ENCODE measurements at places on chromosomes 16 and 17.

DNA sequence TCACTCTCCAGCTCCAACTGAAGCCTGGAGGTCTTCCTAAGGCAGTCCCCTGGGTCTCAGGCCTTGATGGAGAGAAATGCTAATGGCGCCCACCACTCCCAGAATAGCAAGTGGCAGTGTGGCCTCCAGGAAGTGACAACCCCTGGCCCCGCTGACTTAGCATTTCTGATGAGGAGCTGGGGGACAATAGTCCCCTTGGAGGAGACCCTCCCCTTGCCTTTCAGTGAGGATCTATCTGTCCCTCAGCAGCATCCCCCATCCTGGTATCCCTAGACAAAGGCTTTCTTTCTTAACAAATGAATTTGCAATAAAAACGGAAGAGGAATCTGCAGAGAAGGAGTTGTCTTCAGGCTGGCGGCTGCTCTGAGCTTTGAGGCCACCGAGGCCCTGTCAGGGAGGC is 68.8 kb downstream of the LITAF start:
- DNase-seq: no peak

- no peak for DNase-seq
Measured at GRCh38 chr16:5895976-5896375, 798.4 kb upstream of the EEF2KMT start.

DNA sequence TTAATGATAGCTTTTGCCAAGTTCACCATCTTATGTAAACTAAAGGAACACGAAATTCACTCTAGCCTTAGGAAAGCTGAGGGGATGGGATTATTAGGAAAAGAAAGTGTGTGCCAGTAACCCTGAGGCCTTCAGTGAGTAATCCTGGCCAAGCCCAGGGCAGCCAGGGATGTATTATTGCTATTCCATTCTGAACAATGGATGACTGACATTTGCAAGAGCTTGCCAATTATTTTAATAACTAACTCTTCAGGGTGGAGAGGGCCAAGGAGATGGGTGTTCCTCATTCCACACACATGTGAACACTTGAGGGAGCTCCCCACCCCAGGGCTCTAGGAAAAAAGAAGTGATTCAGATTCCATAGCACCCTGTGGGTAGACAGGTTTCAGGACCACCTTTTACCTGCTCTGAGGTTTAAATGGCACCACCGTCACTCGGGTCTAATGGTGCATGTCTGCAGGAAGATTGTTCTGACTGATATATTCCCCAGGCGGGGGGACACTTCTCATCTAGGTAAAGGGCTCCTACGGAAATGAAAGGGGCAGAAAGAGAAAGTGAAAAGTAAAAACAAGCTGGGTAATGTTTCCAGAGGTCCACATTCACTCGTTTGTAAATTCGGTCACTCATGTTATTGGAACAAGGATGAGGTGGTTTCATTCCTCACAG is 41.5 kb downstream of the TK2 start:
- DNase-seq: no peak

DNA sequence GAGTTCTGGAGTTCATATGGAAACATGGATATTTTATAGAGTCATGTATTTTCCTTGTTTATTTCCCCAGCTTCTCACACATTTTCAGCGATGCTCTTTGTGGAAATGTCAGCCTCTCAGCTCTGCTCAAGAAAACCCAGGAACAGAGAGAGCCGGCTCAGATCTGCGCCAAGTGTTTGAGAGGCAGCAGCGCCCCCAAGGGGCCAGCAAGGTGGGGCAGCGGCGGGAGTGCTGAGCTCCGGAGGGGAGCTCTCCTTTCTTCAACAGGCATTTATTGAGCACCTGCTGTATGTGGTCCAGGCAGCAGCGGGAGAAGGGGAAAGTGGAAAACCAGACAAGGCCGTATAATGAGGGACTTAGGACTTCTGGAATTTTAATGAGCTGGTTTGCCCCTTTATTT is 421.1 kb upstream of the C16orf82 start:
- DNase-seq: no peak

DNA sequence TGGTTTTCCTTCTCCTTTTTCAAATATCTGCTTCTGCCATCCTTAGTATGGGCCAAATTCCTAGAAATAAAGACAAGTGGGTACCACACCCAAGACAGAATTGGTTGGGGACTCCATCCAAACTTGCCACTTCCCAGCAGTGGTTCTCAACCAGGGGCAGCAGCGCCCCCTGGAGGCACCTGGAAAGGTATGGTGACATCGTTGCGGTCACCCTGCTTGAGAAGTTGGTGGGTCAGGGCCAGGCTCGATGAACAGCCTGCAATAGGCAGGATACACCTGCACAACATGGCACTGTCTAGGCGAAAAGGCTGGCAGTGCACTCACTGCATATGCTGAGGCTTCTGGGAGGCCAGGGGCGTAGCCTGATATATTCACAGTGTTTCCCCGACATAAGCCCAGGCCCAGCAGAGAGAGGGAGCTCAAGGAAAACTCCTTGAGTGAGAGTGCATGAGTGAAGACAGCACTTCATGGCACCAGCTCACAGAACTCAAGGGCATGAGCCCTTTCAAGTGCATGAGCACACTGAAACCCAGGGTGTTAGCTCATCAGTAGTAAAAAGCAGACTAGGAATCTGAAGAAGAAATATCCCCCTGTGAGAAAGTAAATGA is 57.7 kb downstream of the CMC2 start:
- peak; percentile 26 for DNase-seq

GRCh38 chr17:1119924-1120323 is 59.9 kb downstream of the ABR start:
- no peak for DNase-seq

DNA sequence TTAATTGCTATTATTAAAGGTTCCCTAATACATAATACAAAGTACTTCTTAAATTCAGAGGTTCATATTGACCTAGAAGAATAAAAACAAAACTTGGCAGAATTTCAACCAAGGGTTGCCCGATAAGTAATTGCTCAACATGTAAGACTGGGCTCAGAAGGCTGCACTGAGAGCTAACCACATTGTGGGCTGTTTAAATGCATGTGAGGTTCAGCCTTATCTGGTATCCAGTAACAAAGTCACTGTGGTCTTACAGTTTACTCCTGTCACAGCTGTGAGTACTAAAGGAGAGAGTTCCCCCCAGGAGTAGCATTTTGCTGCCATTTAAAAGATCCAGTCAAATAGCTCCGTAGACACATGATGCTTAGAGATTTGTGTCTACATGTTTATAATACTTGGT is 1.6 kb upstream of the DHRS11 start:
- no peak for DNase-seq

- DNase-seq: no peak
Measured at GRCh38 chr16:69818891-69819545, 56.9 kb downstream of the WWP2 start.

DNA sequence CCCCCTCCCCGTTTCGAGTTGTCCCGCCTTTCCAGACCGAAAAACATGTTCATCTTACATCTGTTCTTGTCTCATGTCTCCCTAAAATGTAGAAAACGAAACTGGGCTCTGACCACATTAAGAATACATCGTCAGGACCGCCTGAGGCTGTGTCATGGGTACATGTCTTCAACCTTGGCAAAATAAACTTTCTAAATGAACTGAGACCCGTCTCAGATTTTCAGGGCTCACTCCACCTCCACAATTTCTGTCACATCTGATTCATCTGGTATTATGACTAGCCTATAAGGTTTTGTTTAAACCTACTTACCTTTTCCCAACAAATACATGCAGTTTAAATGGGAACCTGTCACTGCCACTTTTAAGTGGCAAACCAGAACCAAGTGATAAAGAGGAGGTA is 621 bp downstream of the SDR42E1 start:
- DNase-seq: no peak

DNA sequence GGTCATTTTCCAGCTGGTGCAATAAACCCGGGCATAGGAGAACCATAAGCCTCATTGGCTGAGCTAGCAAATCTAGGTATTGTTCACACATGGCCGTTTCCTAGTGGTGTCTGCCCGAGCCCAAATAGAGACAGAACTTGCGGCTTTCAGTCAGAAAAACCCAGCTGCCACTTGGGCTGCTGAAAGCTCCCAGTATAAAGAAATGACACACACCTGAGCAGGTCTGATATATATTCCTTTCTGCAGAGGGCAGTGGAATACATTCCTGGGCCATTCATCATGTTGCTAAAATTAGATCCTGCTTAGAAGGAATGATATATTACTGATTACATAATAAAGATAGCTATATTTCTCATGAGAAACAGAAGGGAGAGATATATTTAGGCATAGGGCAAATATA is 83.9 kb upstream of the IRX5 start:
- DNase-seq: no peak

GRCh38 chr17:50668025-50668837 is 33.5 kb downstream of the ABCC3 start:
- DNase-seq: peak; percentile 54

DNA sequence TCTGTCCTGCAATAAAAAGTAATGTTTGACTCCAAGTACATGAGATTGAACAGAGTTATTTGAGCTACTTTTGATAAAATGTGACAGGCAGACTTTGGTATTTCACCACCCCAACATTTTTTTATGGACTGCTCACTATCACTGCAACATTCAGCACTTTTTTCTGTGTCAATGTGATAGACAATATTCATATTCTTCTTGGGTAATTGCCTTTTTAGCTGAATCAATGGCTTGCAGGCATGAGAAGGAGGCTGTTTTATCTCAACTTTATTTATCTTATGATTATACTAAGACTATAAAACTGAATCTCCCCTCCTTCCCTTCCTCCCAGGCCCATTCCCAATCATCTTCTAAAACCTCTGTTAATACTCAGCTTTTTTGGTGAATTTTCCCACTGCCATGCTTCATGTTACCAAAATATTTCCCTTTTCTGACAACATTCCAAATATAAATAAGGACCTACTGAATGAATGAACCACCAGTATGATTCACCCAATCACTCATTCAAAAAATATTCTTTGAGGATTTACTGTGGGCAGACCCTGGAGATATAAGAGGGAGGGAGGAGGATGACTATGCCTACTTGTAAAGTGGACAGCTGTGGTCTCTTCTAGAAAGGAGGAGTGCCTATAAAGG is 67.6 kb downstream of the CDH13 start:
- peak; percentile 88 for DNase-seq

DNA sequence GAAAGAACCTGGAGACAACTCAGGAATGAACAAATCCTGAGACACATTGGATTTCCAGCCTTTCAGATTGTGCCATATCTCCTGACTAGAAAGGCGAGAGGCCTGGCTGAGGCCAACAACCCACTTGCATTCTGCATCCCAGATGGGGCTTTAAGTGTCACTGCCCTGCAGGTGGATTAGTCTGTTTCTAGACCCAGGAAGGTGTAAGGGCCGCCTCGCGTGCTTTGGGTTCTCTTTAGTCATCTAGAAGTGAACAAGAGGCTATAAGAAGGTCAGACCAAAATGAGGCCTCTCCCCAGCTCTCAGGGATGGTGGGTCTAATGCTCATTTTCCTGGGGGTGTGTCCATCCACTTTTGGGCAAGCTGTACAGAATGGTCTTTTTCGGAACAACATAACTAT is 4.9 kb downstream of the SAP30BP start:
- no peak for DNase-seq

DNA sequence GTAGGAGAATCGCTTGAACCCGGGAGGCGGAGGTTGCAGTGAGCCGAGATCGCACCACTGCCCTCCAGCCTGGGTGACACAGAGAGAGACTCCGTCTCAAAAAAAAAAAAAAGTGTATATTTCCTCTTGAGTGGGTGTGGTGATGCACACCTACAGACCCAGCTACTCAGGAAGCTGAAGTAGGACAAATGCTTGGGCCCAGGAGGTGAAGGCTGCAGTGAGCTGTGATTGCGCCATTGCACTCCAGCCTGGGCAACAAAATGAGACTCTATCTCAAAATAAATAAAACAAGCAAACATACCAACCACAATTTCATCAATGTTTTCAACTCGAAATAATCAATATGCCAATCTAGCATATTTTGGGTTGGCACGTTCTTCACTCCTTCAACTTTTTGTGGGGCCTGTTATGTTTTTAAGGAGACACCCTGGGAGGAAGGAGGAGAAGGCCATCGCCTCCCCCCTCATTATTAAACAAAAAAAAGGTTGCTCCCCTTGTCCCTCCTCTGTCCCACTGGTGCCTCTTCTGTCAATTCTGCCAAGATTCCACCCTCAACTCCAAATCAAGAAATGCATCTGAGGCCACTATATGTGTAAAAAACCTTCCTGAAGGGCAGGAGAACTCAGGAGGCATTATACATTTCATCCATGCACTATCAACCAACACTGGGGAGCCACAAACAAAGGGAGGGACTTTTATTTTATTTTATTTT is 52.4 kb upstream of the ATF7IP2 start:
- DNase-seq: no peak

DNA sequence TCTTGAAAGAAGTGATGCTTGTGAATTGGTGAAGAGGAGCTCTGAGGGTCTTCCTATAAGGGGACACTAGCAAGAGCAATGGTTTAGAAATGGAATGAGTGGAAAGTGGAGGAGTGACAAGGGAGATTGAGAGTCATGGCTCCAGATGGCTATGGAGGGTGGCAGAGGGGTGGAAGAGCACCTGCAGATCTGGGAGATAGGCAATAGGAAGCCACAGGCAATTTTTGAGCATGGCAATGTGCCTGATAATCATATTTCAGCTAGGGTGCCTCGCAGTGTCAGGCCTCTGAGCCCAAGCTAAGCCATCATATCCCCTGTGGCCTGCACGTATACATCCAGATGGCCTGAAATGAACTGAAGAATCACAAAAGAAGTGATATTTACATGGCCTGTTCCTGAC is 21.5 kb downstream of the RGS9 start:
- DNase-seq: no peak

- peak; percentile 85 for DNase-seq
Measured at GRCh38 chr17:30519707-30520106, 42.5 kb downstream of the GOSR1 start.

DNA sequence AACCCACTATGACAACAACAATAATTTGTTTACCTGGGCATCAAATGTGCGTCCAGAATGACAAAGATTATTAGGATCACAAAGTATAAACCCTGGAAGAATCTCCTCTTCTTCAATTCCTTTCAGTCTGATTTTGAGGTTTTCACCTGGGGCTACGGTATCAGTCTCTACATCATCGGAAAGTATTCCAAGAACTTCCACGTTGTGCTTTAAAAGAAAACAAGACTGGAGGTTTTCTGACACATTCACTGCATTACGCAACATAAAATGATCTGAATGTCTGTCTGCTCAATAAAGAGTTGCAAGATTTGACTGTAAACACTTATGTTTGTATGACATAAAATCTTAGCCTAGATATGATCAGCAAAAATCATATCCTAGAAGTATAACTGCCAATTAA is 26.0 kb upstream of the RSL1D1 start:
- peak; percentile 15 for DNase-seq

DNA sequence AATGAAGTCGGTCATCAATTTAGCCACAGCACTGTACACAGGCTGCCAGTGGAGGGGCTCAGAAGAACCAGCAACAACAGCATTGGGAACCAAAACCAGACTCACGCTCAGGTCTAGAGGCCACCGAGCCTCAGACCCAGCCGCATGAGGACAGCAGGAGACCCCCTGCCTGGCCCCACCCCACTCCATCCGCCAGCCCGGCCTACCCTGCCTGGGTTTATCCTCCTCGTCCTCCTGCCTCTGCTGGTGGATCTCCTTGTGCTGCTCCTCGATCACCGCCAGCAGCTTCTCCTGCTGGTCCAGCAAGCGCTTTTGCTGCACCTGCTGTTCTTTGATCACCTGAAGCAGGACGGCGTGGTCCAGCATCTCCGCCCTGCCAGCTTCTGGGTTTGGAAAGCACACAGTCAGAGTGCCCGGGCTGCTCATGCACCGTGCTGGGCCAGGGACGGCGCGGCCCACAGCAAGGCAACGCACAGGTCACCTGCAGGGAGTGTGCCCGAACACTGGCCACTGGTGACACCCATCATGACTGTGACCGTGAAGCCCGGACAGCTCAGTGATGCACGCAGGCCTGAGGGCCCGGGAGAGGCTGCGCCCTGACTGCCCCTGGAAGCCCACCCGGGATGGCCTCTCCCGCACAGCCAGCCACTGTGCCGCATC is 7.7 kb downstream of the NDUFAF8 start:
- no peak for DNase-seq

GRCh38 chr17:4733073-4733531 is 1.9 kb downstream of the MED11 start:
- no peak for DNase-seq

All from HCEC 1CT (cell line).